Activated CD4-positive, CD25-positive, alpha-beta regulatory T cell treated with anti-CD3 and anti-CD28 coated beads, Interleukin-2, amount 50 U/mL, for 16 hours (primary cell): ENCODE measurements at places on chromosomes 3 and 15.
A peak's percentile ranks its signal among the peaks of the same experiment; 100 is the strongest.

GRCh38 chr3:168847291-168847883 lies 751.7 kb upstream of the GOLIM4 start:
- no peak for DNase-seq

GRCh38 chr3:66401157-66401550 lies 99.7 kb downstream of the LRIG1 start:
- no peak for DNase-seq

DNA sequence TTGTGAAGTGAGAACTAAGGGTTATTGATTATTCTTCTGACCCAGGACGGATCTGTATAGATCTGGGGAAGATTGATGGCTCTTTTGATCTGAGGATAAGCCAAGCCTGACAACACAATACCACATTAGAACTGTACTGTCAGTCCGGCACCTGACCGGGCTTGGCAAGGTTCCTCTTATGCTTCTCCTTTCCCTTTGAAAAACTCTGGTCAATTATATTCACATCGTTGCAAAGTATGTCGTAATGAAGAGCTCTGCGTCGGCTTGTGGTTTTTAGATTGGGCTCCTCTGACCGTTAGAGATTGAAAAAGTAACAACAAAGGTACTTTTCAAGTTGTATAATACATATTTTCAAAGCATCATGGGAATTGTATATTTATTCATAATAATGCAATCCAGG lies 389.8 kb downstream of the NR2F2 start:
- DNase-seq, result no peak

DNA sequence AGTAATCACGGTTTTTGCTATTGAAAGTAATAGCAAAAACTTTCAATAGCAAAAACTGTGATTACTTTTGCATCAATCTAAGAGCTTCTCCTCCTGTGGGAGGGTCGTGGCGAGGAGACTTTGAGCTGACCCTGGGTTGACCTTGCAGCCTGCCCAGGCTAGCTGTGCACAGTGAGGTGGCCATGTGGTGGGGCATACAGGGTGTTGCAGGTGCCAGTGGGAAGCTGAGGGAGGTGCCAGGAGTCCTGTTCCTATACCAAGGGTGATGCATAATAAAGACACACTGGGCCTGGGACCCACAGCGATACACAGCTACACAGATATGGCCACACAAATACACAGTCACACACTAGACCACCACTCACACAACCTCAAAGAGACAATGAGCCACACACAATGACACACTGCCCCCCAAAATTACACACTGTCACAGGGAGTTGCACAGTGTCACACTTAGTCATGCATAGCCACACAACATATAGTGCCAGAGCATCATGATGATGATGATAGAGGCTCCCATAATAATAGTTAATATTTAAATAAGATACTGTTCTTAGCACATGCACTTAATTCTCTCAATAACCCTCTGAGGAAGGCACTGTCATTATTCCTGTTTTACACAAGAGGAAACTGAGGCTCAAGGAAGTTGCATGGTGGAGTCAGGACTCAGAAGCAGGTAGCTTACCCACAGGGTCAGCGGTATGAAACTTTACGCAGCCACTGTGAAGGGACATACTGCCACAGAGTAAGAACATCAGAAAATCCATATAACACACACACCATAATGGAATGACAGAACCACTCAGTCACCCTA lies 6.3 kb downstream of the PLCD1 start:
- no peak for DNase-seq

DNA sequence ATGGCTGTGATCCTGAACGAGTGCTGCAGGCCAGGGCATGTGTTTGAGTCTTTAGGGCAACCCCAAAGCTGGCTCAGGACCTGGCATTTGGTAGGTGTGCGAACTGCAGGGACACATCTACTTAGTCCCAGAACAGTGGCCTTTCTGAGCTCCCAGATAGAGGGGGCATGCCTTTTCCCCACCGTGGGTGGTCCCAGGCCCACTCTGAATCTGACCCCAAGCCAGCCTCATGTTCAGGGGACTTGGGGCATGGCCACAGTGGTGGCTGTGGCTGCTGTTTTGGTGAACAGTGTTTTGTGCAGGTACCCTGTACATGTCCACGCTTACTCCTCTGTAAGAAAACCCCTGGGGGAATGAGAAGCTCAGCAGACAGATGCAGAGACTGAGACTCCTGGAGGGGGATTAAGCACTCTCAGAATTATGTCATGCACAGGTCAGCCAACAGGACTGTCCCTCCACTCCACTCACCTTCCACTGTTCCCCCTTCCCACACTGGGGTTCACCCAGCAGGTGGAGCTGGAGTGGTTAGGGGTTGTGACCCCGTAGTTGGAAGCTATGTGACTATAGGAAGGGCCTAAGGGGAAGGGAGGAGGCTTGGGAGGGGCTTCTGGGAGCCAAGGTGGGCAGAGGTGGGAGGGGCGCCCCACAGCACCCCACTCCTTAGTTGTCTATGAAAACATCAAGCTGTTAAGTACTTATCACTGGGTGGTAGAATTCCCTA lies 16.4 kb downstream of the ESYT3 start:
- DNase-seq, result no peak

- DNase-seq, result no peak
Measured at GRCh38 chr3:85838921-85839320, 880.1 kb downstream of the CADM2 start.

DNA sequence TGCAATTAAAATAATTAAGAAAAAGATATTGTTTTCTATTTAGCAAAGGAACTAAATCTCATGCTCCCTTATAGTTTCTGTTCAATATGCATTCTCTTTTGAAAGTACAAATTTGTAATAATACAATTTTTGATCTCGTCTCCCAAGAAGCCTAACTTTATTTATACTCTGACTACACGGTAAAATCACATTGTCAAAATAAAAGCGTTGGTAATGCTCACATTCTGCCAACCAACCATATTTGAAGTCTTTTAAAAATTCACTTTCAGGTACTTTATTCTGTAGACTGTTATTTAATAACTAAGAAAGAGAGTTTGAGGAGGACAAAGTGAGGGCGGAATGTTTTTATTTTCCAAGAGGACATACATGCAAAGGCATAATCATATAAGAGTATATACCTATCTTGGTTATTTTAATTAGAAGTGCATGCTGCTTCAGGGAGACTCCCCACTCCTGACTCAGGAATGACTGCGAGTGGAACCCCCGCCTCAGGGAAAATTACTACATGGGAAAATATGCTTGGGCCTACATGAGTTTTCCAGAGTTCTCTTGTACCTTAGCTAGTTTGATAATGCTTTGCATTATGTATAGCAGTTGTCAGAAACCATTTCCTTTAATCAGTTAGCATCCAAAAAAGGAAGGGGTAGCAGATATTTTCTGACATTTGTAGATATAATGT lies 19.3 kb downstream of the MBNL1 start:
- DNase-seq, result no peak

GRCh38 chr3:16888785-16889607 lies 4.2 kb downstream of the PLCL2 start:
- DNase-seq, result no peak

- no peak for DNase-seq
Measured at GRCh38 chr15:80157215-80157614, 4.4 kb downstream of the FAH start.

DNA sequence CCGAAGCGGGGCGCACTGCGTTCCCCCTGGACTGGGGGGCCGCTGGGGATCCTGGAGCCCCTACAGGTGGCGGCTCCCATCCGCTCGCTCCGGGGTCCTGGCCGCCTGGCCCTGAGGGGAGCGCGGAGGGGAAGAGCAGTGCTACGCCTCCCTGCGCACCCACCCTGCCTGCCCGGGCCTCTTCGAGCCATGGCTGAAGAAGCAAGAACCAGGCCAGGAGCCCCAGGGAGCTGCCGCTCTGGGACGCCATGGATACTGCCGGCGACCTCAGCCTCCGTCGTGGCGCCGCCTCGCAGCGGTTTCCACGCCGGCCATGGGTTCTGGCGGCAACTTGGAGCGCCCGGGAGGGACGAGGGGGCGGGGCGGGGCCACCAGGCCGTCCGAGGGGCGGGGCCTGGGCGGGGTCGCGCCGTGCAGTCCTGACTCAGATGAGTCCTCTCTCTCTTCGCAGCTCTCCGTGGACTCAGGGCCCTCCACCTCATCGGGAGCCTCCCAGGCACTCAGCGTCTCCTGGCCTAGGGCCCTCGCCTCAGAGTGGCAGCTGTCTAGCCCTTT lies 50.9 kb downstream of the MYL3 start:
- no peak for DNase-seq

- DNase-seq, result no peak
Measured at GRCh38 chr3:18389108-18389733, 35.9 kb downstream of the SATB1 start.

DNA sequence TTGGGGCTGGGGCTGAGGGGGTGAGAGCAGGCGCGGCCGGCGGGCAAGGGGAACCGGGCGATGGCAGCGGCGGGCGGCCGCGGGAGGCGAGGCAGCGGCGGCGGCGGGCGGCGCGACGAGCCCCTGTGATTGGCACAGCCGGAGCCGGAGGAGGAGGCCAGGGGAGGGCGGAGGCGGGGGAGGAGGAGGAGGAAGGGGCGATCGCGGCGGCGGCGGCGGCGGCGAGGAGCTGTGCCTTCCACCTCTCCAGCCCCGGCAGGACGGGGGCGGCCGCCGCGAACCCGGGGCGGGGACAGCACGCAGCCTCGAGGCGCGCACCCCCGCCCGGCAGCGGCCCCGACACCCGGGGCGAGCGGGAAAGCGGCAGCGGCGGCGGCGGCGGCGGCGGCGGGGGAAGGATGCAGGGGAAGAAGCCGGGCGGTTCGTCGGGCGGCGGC lies at the start of gene SLCO3A1:
SLCO3A1 (plus strand) TSS at position 198 of the 437 bp plus-strand sequence.
- peak; percentile 41 for DNase-seq

- no peak for DNase-seq
Measured at GRCh38 chr15:66657185-66658020, 44.6 kb upstream of the SMAD6 start.

DNA sequence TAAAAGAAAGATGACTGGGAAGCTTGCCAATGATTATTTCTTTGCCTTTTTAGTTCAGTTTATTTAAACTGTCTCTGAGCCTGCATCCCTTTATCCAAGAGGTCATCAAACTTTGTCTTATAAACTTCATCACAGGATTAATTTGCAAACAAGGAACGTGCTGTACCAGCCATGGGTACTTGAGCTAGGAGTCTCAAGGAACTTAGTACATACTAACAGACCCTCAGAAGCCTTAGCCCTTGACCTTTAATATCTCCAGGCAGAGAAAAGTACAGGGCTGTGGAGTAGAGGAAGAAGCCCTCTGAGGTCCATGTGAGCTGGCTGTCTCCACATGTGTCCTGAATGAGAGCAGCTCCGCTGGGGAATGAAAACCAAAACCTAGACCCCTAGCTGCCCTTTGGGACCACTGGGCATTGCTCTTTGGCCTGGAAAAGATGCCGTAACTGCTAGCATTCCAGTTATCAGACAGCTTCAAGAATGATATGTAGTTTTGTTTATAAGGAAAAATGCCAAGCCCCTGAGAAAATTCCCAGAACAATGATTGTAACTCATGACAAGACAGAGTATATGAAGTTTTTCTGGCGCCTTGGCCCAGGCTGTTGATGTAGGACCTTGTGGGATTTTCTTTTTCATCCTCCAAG lies 92.1 kb downstream of the ASB7 start:
- no peak for DNase-seq

DNA sequence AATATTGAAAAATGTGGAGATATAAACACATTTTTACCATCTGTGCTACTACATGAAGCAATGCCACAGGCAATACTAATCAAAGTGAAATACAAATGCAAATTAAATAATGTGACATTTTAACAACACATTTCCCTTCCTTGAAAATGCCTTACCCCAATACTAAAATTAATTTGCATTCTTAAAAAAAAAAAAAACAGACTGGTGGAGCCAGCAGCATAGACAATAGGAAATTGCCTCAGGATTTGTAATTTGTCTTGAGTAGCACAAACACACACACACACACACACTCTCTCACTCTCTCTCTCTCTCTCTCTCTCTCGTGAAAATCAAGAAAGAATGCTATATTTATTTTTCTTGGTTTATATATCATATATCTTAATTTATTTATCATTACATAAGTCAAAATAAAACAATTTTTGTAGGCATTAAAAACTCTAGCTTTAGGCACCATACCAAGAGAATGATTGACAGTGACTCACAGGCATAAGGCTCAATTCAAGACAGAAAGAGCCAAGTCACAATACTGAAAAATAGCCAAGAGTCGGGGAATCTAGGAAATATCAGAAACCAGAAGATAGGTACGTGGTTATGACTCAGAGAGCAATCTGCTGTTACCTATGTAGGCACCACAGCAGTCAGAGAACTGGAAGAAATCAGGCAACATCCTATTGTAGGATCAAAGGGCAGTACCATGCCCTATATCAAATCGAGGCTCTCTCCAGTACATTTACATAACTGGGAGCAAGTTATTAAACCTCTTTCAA lies 23.0 kb downstream of the SUCNR1 start:
- no peak for DNase-seq

- no peak for DNase-seq
Measured at GRCh38 chr3:5219216-5219615, 31.7 kb downstream of the EDEM1 start.

- no peak for DNase-seq
Measured at GRCh38 chr3:95521396-95521795, 1293.0 kb upstream of the EPHA6 start.

GRCh38 chr3:39668420-39668819 lies 141.0 kb upstream of the MYRIP start:
- no peak for DNase-seq

DNA sequence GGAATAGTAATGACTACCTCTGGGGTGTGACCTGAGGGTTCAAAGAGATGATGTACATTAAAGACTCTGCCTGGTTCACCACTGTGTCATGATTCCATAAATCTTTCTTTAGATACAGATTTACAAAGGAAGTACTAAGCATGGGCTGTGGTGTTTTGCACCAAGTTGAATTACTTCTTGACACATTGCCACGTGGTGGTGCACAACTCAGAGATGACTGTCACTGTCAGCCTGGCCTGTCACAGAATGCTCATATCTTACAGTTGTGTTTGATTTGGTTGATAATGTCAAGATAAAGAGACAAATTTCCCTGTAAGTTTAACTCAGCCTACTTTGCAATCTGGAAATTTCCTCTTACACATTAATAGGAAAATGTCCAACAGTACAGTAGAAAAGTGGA lies 3.2 kb downstream of the CTDSPL start:
- no peak for DNase-seq

DNA sequence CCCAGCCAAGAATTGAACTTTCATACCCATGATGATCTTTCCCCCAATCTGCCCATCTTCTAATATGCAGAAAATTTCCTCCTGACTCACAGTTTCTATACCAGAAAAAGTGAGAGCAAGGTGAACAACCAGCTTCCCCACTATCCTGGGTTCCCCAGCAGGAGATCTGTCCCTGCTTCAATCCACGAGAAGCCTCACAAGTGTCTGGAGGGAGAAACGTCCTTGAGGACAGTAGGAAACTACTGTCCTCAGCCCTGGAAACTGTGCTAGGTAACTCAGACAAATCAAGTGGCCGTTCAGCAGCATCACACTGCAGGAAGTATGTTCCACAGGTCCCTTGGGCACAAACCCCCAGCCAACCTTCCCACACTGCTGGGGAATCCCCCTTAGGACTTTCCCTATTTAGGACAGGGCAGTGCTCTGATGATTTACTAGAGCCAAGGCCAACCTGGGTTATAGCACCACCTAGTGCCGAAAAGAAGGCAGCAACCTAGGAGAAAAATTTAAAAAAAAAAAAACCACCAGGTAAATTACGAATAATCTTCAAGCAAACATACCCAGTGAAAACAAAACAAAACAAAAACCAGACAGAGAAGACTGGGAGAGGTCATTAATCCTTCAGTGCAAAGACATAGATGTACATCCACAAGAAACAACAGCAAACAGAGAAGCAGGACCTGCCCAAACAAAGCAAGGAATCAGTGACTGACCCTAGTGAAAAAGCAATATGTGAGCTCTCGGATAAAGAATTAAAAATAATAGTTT lies 36.0 kb downstream of the MORC1 start:
- DNase-seq, result no peak
